ENCODE measurements at places on chromosomes 11 and 22.
A peak's percentile ranks its signal among the peaks of the same experiment; 100 is the strongest.

- no peak for DNase-seq
These were observed 69.1 kb downstream of the SMCO4 start for GRCh38 chr11:93474123-93474522.

- DNase-seq, result no peak
These were observed 42.5 kb downstream of the ATG16L2 start for GRCh38 chr11:72856551-72857345.

GRCh38 chr11:86161837-86162236 is 82.7 kb upstream of the EED start:
- no peak for DNase-seq

GRCh38 chr11:65297026-65297672 is 17.5 kb upstream of the CDC42EP2 start:
- DNase-seq, result no peak

DNA sequence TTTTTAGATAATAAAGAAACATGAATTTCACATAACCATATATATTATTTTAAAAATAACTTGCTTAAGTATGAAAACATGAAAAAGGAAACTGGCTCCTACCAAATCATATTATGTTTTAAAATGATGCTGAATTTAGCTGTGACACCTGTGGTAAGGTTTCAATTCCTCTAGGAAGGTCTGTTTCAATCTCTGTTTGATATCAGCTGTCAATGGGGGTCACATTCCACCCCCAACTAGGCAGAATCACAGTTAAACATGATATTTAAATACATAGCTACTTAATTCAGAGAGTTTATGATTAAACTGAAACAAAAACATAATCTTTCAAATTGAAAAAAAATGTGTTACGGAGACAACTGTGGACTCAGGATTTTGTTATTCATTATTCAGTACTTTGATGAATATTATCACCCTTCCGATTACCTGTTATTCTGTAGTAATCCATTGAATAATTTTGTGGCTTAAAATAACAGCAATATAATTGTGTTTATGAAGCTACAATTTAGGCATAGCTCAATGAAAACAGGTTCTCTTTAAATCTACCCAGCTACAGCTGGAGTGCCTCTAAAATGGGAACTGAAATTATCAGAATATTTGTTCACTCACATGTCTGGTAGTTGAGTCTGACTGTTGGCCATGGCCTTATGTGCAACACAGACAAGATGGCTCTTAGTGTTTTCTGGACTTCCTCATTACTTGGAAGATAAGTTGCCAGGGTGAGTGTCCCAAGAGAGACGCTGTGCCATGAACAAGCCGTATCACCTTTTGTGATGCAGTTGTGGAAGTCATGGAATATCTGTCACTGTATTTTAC is 244.6 kb upstream of the ANO3 start:
- no peak for DNase-seq

DNA sequence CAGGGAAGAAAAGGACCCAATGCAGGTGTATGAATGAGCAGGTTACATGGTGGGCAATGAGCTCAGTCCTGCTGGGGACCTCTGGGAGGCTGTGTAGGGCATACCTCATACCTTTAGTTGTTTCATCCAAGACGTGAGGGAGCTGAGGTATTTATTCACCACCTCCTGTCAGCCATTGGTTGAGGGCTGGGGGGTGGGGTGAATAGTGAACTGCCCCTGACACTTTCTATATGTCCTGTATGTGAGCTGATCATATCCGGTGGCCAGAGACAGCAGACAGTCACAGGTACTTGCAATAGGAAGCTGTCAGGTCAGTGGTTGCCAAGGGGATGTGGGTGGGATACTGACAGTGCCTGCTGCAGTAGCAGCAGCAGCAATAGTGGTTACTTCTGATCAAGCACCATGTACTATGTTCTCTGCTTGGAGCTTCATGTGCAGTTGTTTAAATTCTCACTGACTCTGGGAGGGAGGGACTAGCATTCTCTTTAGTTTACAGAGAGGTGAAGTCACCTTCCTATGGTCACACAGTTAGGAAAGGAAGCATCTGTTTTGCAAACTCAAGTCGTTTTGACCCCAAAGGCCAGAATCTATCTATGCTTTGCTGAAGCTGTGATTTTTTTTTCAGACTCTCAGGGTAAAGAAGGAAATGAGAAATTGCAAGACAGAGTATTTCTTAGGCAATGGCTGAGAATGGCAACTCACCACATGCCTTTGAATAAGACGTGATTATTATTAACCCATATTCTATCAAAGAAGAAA is 54.0 kb downstream of the MIAT start:
- no peak for DNase-seq

GRCh38 chr11:78312712-78313111 is 104.9 kb downstream of the GAB2 start:
- no peak for DNase-seq

DNA sequence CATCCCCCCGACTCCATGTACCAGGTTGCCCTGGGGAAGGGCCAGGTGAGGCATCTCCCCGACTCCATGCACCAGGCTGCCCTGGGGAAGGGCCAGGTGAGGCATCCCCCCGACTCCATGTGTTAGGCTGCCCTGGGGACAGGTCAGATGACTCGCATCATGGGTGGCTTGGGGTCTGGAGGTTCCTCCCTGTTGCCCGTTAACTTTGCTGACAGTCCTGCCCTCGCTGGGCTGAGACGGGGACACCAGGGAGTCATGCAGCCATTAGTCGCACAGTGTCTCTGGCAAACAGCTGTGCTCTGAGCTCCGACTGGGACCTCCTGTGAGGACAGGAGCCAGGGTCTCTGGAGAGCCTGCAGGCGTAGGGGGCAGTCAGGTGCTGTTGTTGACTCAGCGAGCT is 336.1 kb downstream of the TBC1D22A start:
- no peak for DNase-seq

- DNase-seq, result no peak
These were observed 10.3 kb downstream of the PIK3C2A start for GRCh38 chr11:17197431-17197898.

- DNase-seq, result peak; percentile 33
These were observed 54.3 kb downstream of the SYTL2 start for GRCh38 chr11:85756401-85757200.

- DNase-seq, result no peak
These were observed 37.0 kb upstream of the GNAZ start for GRCh38 chr22:23033116-23033905.

DNA sequence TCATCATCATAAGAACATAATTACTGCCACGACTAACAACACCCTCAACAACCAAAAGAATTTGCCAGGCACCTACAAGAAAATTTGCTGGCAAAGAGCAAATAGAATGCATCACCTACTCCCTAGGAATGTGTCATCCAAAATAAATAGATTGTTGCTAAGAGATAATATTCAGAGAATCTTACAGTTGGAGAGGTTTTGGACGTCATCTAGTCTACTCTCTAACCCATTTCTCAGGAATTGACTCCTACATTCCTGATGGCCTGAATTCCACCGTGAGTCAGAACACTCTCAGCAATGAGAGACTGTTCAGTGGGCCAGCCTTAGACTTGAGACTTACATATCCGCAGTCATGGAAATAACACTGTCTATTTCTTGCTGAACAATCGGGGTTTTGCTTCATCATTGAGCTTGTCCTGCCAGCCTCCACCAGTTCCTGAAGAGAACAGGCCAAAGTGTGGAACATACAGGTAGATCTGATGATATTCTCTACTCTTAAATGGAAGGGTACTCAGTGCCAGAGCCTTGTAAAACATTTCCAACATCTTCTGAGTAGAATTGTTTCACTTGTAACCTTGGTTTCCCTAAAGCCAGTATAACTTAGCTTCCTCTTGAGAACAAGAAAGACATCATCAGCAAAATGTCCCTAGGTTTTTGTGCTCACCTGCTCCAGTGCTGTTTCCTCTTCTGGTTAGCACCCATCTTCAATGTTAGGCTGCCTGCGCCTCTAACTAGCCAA is 8.3 kb downstream of the KIRREL3 start:
- no peak for DNase-seq

DNA sequence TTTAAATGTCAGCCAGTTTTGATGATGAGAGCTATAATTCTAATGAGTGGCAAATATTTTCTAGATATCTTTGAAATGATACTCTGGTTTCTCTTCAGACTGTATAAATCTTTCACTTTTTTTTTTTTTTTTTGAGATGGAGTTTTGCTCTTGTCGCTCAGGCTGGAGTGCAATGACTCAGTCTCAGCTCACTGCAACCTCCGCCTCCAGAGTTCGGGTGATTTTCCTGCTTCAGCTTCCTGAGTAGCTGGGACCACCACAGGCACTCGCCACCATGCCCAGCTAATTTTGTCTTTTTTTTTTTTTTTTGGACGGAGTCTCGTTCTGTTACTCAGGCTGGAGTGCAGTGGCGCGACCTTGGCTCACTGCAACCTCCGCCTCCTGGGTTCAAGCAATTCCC is 113.6 kb downstream of the TEAD1 start:
- DNase-seq, result no peak
